ENCODE measurements at places on chromosomes 16 and 17. TPM values are rescaled to one million over a fixed set of nuclear protein-coding genes. Genes with fewer than 3 reads are reported as not detected.

CCL23 gene
- total RNA-seq: not detected

OTOA gene
- not detected for total RNA-seq

ZC3H7A gene
- total RNA-seq: 24.5 TPM

NPTX1 gene
- not detected for total RNA-seq

KRT31 gene
- not detected for total RNA-seq

OR2C1 gene
- not detected for total RNA-seq

All from left ventricle myocardium superior (tissue), 1 donor.